ENCODE measurements at places on chromosomes 7 and 10.

GRCh38 chr7:20424500-20424899, 93.8 kb downstream of the ITGB8 start:
- DNase-seq, result no peak

DNA sequence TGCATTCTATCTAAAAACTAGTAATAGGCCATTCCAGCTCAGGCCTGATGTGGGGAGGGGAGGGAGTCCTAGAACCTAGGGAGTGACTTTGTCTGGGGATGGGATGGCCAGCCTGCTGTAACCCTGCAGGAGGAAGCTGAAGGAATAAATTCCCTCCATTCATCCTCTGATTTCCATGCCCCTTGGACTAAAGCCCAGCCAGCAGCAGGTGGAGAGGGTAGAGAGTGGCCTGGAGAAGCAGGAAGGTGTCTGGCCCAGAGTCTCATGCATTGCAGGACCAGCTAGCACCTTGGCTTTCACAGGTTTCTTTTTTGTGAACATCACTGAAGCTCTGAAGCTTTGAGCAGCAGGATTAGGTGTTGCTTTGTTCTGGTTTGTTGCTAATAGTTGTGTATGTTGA, 32.8 kb upstream of the CDH23 start:
- DNase-seq, result no peak

DNA sequence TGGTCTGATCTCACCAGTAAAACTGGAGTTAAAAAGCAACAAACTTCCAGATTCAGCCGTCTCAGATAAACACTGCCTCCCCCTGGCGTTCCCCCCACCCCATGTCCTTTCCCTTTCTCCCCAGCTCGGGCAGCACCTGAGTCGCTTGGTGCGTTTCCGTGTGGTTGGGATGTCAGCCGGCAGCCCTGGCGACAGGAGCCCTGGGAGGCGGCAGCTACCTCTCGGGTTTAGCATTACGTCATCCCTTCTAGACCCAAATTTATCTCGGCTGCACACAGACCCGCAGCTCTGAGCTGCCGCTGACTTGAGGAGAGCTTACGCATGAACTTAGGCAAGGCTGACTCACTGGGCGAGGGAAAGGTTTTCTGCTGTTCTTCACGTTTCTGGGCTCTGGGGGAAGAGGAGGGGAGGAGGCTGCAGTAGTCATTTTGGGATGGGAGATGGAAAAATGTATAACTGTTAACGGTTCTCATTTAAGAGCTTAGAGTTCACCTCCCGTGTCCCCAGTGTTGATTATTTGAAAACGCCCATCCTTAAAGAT, 14.4 kb downstream of the MXI1 start:
- peak; percentile 74 for DNase-seq

GRCh38 chr10:43204042-43204942, 62.6 kb downstream of the RASGEF1A start:
- DNase-seq, result no peak

GRCh38 chr7:95200741-95201140, 123.6 kb downstream of the PON1 start:
- DNase-seq, result no peak

GRCh38 chr7:10474048-10474447, 499.6 kb upstream of the PHF14 start:
- no peak for DNase-seq

DNA sequence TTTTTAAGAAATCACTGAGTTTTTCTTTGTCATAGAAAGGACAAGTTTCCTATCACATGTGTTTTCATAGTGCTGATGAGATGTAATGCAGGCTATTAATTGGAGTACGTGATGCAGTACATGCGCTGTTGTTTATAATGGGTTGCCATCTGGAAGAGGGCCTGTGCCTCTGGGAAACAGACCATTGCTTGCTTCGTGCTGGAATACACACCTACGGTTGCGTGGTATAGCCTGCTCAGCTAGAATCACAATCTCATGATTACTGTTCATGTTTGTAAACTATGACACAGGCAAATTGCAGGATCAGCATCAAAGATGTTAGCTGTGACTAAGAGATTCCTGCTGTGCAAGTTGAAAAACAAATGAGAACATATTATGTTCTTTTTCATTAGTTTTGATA, 107.2 kb upstream of the STEAP1B start:
- no peak for DNase-seq

GRCh38 chr10:13627459-13628310, 40.9 kb downstream of the PRPF18 start:
- no peak for DNase-seq

- DNase-seq, result no peak
These were observed 363.3 kb upstream of the MBL2 start for GRCh38 chr10:53135897-53136253.

- no peak for DNase-seq
These were observed 1053.2 kb downstream of the REEP3 start for GRCh38 chr10:64574371-64574770.

DNA sequence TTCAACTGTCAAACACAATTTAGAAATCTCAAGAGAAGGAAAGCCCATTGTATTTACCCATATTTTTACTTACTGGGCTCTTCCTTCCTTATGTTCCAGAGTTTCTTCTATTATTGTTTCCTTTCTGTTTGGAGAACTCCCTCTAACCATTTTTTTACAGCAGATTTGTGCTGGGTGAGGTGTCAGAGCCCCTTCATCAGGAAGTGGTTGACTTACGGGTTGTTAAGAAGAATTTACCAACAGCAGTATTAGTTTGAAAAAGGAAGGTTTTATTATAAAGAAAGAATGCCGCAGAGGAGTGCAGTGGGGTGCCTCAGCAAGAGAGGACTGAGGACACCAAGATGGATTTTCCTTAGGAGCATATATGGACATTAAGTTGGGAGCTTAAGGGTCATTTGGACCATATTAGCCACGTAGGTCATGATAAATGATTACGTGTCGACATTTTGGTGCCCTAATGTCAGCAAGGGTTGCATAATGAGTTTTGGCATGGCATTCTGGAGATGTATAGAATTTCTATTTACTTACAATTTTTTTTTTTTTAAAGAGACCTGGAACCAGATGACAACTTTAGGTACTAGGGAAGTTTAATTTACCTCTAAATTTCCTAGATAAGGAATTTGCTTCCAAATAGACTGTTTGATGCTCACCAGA, 6.3 kb upstream of the TBATA start:
- DNase-seq, result no peak

DNA sequence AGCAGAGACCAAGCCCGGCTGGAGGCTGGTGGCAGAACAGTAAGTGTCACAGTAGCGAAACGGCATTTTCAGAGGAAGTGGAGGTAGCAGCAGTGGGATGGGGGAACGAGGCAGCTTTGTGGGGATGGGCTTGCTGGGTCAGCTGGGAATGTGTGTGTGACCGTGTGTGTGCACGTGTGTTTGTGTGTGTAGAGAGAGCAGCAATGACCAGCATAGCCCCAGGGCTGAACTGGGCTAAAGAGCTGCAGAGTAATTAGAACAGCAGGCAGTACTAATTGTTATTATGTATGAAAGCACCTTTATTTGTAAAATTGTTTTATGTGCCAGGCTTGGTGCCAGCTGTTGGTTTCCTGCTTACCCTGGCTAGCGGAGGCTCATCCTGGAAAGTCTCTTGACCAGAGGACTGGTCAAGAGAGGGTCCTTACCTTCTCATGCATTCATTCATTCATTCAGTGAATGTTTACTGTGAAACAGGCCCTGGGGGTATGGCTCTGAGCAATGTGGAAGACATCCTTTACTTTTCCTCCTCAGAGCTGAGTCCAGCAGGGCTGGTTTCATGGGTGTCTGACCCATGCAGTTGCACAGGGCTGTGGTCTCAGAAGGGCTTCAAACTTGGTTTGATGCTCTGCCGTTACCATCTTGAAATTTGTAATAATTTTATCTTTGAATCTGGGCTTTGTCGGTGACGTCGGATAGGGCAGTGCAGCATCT, 184.6 kb downstream of the SEC23IP start:
- DNase-seq, result no peak

GRCh38 chr10:74207691-74208480, 56.9 kb downstream of the ADK start:
- DNase-seq, result no peak

GRCh38 chr7:125098377-125098970, 168.8 kb upstream of the POT1 start:
- DNase-seq, result no peak

GRCh38 chr7:137820156-137820555, 26.6 kb downstream of the DGKI start:
- DNase-seq, result no peak

DNA sequence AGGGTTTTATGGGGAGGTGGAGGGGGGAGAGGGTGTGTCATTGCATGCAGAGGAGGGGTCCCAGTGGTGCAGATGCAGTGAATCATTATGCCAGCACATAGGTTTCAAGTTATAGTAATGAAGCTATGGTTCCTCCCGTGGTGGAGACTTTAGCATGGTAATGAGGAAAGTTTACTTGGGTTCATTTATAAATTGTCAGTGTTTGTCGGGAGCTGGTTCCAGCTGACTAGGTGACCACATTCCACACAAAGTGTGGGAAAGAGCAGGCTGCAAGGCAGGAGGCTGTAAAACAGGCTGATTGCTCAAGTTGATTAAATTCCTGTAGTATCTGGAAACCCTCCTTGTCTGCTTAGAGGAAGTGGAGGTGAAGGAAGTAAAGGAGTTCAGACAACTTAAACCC, 78.9 kb downstream of the SRI start:
- no peak for DNase-seq

GRCh38 chr10:61558188-61558587, 104.5 kb upstream of the CABCOCO1 start:
- DNase-seq, result no peak

DNA sequence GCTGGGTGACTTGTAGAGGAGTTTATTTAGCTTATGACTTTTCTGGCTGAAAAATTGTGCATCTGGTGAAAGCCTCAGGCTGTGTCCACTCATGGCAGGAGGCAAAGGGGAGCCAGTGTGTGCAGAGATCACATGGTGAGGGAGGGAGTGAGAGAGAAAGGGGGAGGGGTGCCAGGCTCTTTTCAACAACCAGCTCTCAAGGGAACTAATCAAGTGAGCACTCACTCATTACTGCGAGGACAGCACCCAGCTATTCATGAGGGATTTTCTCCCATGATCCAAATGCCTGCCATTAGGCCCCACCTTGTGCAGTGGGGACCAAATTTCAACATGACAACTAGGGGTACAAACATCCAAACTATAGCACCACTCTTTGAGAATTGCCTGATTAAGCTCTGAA, 590.2 kb downstream of the MAGI2 start:
- DNase-seq, result no peak

DNA sequence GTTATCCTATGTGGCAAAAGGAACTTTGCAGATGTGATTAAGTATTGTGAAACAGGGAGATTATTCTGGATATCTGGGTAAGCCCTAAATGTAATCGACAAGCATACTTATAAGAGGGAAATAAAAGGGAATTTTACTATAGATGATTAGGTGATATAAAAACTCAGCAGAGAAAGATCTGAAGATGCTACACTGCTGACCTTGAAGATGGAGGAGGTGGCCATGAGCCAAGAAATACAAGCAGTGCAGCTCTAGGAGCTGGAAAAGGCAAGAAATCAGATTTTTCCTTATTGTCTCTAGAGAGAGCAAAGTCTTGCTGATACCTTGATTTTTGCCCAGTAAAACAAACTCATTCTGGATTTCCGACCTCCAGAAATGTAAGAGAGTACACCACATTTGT, 67.7 kb downstream of the BRAF start:
- DNase-seq, result no peak

GRCh38 chr7:34327681-34328080, 330.3 kb upstream of the NPSR1 start:
- DNase-seq, result no peak

DNA sequence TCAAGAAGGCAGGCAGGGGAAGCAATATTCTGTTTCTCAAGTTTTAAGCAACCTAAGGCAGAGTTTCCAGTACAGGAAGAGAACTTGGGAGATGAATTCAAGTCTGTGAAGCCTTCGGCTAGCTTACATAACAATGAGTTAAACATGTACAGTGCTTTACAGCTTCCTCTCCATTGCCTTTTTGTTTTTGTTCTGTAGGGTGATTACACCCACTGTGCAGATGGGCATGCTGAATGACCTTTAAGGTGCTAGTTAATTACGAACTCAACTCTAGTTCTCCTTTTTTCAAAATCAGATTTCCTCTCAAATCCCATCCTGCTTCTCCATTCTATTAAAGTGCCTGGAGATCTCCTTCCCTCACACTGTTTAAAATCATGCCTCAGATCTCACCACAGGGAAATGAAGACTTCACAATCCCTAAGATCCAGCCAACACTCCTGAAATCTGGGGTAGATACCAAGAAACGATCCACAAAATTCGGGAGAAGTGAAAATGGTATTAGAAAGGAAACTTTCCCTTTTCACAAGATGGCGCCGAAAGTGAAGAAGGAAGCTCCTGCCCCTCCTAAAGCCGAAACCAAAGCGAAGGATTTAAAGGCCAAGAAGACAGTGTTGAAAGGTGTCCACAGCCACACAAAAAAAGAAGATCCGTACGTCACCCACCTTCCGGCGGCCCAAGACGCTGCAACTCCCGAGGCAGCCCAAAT, 16.8 kb upstream of the MSMB start:
- DNase-seq, result no peak

DNA sequence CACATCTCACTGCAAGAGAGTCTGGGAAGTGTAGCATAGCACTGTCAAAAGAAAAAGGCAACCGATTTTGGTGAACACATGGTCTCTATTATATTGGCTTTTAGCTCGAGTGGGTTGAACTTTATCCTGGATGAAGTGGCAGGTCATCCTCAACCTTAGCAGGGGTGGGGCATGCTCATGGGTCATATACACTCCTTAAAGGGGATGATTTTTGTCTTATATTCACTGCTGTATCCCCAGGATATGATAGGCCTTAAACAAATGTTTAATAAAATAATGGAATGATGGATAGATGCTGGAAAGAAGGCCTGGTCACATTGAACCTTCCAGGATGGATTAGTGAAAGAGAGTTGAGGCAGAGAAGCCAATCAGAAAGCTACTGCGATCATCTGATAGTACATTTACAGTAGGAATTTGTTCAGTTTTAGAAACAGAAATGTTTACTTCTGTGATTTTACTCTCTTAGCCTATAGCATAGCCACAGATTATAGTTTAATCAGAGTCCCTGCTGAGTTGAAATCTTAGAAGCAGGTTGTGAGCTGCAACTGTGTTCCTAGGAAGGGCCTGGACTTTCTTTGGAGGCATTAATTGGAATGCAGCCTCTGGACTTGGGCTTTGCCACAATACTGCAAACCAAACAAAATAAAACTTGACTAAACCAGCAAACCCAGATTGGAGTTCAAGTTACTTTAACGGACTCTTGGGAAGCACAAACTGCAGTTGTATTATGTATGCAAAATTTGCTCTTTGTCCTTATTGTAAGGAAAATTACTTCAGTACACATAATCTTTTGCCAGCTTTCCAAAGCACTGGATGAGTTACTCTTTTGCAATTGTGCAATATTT, 138.3 kb downstream of the BMPER start:
- DNase-seq, result no peak

GRCh38 chr7:77338260-77338659, 77.9 kb downstream of the GSAP start:
- no peak for DNase-seq

GRCh38 chr7:18583305-18583704, 87.8 kb downstream of the HDAC9 start:
- no peak for DNase-seq

- peak; percentile 57 for DNase-seq
These were observed 28.9 kb upstream of the EZH2 start for GRCh38 chr7:148912758-148913541.

- DNase-seq, result no peak
These were observed 22.3 kb upstream of the CAMK1D start for GRCh38 chr10:12327074-12327473.
